ENCODE measurements at places on chromosomes 2 and 18.

DNA sequence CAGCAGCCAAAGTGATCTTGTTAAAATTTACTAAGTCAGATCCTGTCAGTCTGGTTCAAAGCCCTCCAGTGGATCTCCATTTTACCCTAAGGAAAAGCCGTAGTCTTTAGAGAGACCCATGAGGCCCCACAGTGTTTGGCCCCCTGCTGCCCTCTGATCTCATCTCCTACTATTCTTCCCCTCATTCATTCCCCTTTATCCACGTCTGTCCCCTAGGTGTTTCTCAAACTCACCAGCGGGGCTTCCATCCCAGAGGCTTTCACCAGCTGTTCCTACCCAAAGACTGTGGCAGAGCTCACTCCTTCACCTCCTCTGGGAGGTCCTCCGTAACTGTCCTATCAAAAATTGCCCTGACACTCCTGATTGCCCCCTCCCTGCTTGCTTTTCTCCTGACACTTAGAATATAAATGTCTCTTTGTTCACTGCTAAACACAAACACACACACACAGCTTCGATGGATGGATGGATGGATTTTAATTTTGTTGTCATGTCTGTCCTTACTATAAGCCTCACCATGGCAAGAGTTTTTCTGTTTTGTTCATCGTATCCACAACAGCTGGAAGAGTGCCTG, 26.1 kb downstream of the LIMS1 start:
- DNase-seq = no peak

DNA sequence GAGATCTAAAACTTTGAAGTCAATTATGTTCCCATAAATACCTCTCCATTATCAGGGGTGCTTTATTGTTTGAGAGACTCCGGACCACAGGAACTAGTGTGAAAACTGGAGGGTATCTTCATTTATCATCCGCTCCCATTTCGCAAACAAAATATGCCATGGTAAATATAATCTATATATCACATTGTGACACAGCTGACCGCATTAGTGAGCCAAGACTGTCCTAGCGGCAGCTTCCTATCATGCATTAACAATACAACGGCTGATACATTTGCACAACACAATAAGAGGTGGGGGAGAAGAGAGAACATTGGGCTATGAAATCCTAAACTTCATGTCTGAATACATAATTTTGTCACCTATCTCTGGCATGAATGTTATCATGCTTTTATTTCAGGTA, 29.5 kb downstream of the BCL11A start:
- DNase-seq = no peak

DNA sequence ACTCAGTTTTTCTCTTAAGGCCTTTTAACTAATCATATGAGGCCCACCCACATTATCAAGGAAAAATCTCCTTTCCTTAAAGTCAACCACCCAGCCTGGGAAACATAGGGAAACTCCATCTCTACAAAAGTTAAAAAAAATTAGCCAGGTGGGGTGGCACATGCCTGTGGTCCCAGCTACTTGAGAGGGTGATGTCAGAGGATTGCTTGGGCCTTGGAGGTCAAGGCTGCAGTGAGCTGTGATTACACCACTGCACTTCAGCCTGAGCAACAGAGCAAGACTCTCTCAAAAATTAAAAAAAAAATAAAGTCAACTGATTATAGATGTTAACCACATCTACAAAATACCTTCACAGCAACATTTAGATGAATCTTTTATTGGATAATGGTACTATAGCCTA, 5.8 kb downstream of the DPYSL5 start:
- no peak for DNase-seq

- DNase-seq = no peak
Observed at GRCh38 chr2:26298638-26299393, 47.1 kb upstream of the SELENOI start.

DNA sequence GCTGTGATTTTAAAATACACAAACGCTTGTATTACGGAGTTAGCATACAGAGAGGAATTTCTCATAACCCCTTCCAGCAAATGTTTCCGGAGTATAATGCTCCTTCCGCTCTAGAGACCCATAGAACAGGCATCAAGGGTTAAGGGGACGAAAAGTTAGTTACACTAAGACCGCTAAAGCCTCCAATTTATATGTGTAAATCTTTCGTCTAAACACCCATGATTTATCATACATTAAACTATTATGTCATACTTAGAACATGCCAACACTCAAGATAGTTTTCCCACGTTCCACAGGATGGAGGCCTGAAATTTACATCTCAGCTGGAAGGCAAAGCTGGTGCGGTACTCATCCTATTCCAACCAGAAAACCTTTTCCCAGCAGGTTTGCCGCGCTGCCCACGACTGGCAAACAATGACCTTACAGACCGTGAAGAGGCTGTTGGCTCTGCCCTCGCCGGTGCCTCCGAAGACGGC, 650 bp downstream of the ORMDL1 start:
- DNase-seq = no peak

GRCh38 chr18:45282101-45282812, 333.0 kb upstream of the SLC14A2 start:
- DNase-seq = no peak

DNA sequence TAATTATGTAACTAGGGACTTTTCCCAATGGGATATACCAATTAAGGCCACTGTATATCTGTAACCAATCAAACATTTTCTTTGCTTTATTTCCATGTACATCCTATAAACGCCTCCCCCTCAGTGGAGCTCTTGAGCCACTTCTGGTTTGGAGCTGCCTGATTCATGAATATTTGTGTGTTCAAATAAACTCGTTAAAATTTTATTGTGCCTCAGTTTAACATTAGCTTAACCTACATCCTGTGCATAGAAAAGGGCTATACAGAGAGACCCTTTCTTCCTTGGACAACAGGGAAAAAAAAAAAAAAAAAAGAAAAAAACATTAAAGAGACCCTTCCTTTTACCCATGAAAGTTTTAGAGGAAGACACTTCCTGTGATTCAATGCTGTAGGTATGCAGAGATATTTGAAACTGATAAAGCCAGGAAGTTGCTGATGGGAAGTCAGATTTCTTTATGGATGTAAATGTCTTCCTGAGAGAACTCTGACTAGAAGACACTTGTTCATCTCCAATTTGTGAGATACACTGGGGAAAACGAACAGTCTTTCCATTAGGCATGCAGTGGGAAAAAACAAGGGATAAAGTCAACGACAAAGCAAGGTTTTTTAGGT, 614.6 kb upstream of the SOX11 start:
- DNase-seq = no peak

DNA sequence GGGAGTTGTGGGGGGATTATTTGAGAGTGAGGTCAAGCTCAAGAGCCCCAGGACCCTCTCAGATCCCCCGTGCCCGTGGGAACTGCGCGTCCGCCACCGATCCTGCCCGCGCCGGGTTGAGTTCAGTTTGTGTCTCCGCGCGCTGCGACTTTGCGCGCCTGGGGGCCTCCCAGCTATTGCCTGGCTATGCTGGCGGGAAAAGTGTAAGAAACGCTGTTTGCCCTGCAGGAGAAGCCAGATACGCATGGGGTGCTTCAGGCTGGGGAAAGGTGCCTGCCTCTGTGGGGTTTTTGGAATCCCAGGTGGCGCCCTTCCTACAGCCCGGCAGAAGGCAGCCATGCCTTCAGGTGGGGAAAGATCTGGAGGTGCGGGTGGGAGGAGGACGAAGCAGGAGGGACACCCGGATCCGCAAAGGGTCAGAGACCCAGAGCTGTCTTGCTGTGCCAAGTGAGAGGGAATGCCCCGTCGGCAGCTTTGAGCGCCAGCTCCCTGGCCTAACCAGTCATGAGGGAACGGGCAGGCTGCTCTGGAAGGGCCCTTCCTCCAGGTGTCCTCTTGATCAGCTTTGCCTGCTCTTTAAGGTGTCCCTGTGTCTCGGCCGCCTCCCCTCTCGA, 22.5 kb downstream of the TEX44 start:
- no peak for DNase-seq

DNA sequence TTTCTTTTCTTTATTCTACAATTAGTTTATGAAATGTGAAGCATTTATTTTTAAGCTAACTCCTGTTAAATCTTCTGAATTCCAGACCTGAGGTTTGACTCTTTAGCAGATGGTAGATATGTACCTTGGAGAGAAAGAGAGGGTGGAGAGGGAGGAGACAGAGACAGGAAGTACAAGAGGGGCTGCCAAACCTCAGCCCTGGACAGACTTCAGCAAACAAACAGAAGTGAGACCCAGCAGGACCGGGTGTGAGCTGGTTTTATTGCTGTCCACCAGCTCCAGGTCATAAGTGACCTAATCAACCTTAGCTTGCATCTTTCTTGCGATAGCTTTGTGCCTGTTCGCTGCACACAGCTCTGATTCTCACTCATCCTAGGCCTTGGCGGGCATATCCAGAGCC, 168.6 kb downstream of the CNTNAP5 start:
- DNase-seq = no peak

GRCh38 chr2:160253440-160254188, 53.5 kb upstream of the ITGB6 start:
- DNase-seq = no peak

GRCh38 chr18:211582-211981, 53.2 kb downstream of the USP14 start:
- DNase-seq = no peak

- no peak for DNase-seq
Observed at GRCh38 chr2:43133336-43133707, 93.1 kb downstream of the ZFP36L2 start.

GRCh38 chr2:127511917-127512316, 14.4 kb downstream of the IWS1 start:
- no peak for DNase-seq

- peak; percentile 43 for DNase-seq
Observed at GRCh38 chr2:47783486-47784351, 774 bp downstream of the MSH6 start.

DNA sequence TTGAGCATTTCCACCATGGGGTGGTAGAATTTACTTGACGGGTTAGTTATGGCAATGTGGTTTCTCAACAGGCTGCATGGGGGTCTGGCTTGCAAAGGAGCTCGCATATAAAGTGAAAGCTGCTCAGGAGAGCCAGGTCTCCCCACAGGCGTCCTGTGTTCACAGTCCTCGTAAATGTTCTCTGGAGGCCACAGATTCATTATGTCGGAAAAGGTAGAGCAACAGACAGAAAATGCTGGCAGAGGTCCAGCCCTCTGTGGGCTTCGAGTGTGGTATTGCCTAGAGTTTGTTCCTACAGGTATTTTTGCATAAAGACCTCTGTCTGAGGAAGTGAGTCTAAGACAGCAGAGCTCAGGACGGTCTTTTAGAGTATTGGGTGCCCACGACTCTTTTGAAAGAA, 96.4 kb downstream of the CDCA7 start:
- DNase-seq = peak; percentile 8

- no peak for DNase-seq
Observed at GRCh38 chr2:73314441-73314840, 21.1 kb upstream of the EGR4 start.

DNA sequence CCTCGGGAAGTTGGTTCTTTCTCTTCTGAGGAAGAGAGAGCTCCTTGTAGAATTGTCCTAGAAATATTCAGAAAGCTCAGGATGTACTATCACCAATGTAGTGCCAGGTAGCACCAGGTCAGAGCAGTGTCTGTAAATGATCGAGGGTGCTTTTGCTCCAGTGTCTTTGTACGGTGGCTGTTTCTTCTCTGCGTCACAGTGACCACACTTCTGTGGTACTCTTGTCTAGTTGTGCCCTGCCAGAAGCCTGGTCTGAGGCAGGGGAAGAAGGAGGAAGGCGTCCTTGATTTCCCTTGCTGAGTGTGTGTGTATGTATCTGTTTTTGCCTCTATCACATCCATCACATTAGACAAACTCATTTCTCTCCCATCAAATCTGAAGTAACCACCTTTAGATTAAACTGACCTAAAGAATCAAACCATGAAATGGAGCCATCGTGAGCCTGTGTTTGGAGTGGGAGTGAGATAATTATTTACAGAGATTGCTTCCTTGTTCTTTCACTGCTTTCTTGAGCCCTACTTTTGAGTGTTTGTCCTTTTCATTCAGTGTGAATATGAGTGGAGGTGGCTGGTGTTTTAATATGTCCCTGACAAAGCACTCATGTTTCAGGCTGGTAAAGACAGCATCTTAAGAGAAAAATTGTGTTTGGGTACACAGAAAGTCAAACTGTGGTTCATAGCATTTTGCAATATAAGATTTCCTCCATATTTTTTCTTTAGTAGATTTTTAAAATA, 97.2 kb downstream of the ACOXL start:
- DNase-seq = no peak

DNA sequence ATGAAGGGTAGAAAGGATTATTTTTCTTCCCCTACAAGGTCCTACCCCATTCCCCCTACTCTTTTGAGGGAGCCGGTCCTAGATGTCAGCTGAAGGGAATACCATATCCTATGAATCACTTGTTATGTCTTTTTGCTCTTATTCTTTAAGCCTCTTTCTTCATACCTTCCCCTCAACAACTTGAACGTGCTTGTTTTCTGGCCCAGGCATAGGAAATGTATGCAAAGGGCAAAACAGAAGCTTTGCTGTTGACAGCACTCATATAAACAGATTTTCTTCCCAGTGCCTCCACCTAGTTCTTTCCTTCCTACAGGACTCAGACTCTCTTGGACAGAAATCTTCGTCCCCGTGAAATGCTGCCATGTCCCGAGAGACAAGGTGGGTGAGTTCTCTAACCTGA, 64.6 kb downstream of the TMEM17 start:
- no peak for DNase-seq

GRCh38 chr2:18262601-18263000, 297.9 kb downstream of the RDH14 start:
- no peak for DNase-seq

DNA sequence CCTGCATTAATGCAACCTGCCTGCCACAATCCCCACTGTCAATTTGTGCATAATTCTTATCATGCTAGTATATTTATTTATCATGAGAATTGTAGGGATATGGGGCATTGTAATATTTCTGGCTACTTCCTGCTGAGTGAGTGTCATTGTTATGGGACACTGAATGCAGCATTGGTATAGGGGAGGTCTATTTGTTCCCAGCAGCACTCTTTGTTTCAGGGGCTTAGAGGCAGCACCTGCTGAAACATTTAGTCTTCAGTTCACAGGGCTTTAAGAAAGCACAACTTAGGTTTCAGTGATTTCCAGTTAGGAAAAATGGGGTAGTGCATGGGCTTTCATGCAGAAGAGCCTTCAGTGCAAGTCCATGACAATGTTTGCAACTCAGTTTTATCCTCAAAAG, 23.6 kb downstream of the SULT1C3 start:
- no peak for DNase-seq

GRCh38 chr2:98110741-98111140, 23.8 kb downstream of the VWA3B start:
- DNase-seq = no peak

DNA sequence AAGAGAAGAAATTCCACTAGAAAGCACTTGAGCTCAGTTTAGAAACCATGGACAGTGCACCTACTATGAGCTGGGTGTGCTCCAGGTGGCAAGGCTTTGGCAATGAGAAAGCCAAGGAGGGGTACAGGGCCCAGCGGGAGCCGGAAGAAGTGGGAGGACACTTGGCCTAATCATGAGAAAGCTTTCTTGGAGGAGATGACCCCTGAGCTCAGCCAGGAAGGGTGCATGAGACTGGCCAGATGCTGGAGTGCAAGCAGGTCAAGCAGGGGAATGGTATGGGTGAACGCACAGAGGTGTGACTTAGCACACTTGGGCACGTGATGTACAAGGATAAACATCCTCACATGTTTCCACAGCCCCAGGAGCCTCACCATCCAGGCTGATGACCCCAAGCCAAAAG, 97.2 kb upstream of the GLI2 start:
- no peak for DNase-seq

- DNase-seq = no peak
Observed at GRCh38 chr2:85828725-85829124, 60.1 kb downstream of the ST3GAL5 start.

GRCh38 chr2:191565647-191566198, 112.2 kb upstream of the NABP1 start:
- no peak for DNase-seq

All from stimulated activated CD8-positive, alpha-beta memory T cell treated with anti-CD3 and anti-CD28 coated beads, Interleukin-7, amount 100 ng/mL, for 48 hours (primary cell).